ENCODE measurements at places on chromosomes 2 and 18.

GRCh38 chr2:224393157-224393872, 8.6 kb downstream of the FAM124B start:
- no peak for DNase-seq

DNA sequence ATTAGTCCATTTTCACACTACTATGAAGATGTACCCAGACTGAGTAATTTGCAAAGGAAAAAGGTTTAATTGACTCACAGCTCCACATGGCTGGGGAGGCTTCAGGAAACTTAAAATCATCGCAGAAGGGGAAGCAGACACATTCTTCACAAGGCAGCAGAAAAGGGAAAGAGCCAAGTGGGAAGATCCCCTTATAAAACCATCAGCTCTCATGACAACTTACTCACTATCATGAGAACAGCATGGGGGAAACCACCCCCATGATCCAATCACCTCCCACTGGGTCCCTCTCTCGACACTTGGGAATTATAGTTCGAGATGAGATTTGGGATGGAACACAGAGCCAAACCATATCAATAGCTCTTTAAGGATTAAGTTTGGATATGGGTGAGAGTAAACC, 246.1 kb upstream of the CYRIA start:
- DNase-seq: no peak

DNA sequence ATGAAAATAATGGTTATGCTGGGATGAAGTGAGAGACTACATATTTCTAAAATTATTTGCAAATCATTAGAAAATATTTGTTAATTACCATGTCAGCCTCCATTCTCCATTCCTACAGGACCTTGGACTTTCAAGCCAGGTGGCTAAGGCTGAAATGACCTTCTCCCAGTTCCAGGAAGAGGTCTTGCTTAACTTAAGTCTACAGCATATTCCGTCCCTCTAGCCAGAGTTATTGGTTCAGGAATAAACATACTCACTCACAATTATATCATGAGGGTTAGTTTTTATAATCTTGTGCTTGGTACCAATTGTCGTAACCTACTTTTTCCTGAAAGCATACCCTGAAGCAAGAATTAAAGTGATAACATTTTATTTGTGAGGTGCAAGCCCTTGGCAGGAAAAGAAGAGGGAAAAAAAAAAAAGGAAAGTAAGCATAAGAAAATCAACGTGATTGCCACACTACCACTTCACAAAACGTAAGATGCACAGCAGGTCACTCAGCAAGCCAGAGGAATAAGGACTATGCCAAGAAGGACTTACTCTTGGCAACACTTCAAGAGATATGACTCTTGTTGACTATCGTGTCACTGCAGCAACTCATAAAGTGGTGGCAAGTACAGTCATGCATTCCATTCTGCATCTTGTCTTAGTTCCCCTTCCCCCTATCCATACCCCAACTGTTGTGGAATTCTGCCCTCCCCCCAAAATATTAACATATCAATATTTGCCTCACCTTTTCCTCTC, 479.1 kb downstream of the MBD2 start:
- DNase-seq: no peak

DNA sequence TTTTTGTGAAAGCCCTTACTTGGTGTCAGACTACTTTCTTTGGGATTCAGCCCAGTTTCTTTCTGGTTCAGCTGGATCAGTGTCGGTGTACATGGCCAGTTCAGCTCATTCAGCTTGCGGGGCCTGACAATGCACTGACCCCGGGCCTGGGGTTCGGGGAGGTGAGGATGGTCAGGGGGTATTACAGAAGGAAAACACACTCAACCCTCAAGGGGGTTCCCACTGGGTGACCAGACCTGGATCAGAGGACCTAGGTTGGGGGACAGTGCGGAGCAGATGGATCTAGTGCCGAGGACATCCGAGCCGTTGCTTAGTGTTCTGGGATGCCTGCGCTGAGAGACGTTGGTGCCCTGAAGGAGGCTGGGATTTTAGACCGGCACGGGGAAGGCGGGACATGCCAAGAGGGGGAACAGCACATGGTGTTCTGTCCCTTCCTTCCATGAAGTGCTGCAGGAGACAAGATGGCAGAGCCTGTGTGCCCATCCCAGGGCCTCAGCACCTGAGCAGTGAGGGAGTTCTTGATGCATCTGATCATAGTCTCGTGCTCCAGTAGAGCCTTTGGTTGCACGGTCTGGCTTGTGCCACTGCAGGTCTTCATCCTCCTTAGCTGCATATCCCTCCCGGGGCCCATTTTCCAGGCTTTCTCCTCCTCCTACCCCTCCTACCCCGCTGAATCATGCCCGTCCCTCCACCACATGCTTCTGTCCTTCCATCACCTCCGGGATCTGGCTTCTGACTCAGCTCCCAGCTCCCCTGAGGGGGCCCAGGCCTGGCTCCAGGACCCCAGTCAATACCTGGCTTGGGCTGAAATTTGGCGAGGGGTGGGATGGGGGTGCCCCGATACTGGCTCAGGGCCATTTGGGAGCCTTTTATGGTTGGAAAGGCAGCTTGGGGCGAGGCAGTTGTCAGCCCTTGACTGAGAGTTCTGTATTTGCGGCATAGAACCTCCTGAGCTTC, 18.0 kb downstream of the SPEG start:
- peak; percentile 89 for DNase-seq

- DNase-seq: no peak
These were observed 96.9 kb downstream of the MYOM1 start for GRCh38 chr18:3122851-3123250.

DNA sequence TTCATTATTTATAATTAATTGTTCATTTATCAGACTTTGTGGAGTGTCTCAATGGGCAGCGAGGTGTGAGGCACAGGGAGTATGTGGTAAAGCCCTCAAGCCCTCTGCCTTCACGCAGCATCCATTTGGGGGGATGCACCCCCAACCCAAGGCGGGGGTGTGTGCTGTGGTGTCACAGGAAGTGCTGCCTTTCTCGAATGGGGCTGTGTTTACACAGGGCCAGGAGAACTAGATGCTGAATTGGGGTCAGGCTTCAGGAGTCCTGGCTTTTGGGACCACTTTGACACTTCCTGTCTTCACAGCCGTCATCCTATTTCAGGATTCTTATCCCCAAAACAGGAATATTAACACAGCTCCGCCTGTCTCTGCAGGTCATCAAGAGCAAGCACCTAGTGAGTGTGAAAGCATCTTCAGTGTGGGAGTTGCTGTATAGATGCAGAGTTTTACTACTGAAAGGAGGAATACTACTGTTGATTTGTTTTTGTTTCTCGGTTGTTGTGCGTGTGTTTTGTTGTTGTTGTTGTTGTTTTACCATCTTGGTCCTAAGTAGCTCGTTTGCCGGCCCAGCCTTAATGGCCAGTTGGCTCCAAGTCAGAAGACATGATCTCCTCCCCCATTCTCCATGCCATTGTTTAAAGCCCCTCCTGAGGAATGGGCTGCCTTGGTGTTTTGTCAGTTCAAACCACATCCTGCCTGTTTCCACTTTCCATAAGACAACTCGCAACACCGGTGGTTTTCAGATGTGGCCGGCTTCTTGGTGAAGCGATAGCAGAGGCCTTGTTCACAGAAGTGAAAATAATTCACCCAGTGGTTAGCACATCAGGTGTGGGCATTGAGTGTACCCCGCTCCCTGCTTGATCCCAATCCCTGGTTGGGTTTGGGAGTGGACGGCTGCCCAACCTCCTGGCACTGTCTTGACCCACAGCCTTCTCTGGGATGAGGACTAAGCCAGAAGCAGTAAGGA, 221.3 kb downstream of the BCL2 start:
- no peak for DNase-seq

DNA sequence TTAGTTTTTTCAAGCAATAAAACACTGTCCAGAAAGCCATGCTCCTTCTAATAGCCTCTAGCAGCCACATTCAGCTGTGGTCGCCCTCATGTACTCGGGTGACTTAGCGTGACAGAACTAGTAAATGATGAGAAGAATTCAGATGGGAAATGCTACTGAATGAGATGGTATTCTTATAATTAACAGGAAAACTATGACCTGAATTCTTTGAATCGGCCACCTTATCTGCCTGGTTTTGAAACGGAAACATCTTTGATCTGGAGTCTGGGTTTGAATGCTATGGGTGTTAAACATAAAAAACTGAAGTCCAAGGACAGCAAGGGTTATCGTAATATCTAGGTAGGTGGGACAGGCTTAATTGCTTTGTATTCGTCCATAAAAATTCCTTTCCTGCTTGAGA, 138.8 kb upstream of the DNMT3A start:
- DNase-seq: no peak

GRCh38 chr2:235291461-235291860, 202.4 kb upstream of the AGAP1 start:
- DNase-seq: no peak

GRCh38 chr2:104825124-104825865, 28.6 kb upstream of the POU3F3 start:
- peak; percentile 11 for DNase-seq

- DNase-seq: no peak
These were observed 36.5 kb downstream of the GPD2 start for GRCh38 chr2:156472686-156473085.

DNA sequence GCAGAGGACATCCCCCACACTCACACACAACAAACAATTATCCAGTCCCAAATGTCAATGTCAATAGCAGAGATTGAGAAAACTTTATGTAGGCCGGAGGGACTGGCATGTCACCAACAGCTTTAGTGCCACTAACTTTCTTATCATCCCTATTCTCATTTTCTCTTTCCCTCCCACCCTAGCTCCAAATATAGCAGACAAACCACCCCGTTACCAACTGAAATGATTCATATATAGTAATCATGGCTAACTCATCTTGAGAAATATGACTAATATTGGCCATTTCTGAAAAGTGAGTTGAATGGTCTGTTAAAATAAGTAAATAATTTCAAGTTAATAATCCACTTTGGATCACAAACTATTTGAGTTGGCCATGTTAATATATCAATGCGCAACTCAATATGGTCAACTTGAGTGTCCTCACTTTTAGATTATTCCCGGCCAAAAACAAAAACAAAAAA, 242.1 kb upstream of the RND3 start:
- no peak for DNase-seq

- no peak for DNase-seq
These were observed 122.9 kb downstream of the NCK2 start for GRCh38 chr2:105867587-105867986.

DNA sequence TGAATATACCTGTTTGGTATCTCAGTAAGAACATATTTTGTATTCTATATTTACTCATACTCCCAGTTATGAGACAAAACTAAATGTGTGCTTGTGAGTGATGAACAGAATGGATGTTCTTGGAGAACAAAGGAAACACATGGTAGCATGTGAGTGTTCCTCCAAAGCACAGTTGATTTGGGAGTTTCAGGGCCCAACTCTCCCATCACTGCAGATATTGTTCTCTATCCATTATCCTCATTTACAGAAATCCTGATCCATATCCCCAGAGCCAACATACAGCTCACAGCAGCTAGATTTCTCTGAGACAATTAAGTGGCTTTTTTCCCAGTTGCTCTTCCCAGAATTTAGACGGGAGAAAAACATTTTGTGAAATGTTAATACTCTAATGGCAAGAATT, 75.6 kb upstream of the MAPRE2 start:
- no peak for DNase-seq

DNA sequence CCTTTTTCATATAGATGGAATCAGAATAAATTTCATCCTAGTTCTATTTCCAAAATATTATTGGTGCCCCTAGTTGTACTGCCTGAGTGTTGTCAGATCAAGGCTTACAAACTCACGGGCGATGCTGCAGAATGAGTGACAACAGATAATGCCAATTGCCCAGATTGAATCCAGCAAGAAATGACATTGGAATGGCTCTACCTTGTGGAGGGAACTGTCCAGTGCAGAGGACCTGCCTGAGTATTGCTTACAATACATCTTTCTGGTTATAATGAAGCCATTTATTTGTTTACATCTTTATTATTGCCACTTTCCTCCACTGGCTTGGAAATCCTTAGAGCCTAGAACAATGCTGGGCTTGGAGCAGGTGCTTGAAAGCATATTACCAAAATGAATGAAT, 7.8 kb upstream of the IL1R2 start:
- peak; percentile 34 for DNase-seq

- no peak for DNase-seq
These were observed 40.8 kb upstream of the MAPRE2 start for GRCh38 chr18:35000457-35000856.

DNA sequence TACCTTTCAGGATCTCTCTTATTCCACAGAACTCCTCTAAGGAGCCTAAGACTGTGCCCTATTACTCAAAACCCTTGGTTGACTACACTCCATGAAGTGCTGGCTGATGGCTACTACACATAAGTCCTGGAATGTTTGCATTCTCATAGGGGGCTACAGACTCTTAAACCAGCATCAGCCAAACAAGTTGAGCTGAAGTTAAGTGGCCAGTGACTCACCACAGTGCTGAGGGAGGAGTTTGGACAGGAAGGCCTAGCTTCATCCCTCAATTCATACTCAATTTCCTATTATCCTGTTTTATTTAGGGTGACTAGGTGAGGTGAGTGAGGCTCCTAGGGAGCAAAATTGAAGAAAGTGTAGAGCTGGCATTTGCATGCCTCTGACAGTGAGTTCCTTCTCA, 246.7 kb downstream of the SMAD2 start:
- DNase-seq: no peak

- DNase-seq: no peak
These were observed 42.1 kb upstream of the REL start for GRCh38 chr2:60839126-60839813.

DNA sequence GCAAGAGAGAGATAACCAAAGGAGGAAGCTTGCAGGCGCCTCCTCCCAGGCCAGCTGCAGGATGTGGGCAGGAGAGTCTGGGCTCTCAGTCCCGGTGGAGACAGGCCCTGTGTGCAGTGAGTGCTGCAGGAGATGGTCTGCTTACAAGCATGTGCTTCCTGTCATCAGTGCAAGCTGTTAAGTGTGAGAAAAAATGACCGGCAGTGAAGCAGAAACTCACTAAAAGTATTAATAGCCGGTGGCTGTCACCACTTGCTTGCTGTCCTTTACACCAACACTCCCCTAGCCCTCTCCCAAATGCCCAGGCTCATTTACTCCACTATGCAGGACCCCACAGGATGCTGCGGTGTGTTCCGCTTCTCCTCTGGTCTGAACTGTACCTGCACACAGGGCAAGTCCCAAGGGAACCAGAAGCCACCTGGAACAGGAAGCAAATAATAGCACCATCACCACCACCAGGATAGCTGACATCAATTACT, 435.6 kb upstream of the HS6ST1 start:
- DNase-seq: no peak

DNA sequence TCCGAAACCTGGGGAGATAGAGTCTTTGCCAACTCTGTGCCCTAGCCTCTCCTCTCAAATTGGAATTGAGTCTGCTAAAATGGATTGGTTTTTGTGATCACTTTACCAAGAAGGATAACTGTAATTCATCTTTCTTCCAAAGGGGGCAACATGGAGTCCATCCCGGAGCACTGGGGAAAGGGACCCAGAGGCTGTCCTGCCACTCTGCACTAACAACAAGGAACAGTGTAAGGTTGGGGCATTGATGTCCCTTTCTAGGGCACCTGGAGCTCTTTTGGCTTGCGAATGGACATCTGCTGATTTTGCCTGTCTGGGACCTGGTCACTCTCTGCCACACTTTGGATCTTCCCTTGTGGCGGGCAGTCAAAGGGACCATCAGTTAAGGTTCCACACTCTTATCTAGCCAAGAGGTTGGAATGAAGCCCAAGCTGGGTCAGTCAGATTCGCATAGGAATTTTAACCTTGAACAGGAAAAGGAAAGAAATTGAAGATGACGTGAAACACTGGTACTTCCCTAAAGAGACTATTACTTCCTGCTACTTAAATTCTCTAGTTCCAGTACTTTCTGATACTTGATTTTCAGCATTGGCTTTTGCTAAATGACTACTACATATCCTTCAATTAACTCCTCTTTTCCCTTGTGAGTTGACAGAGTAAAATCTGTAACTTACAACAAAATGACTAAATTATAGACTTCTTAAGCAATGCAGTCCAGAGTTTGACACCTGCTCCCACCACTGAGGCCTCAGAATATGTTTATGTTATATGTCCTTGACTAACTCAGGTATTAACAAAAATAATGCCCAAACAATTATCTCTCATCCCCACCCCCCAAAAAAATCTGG, 64.7 kb upstream of the KLF7 start:
- peak; percentile 44 for DNase-seq
